Hypothalamus (tissue), 51 donors: ENCODE measurements at places on chromosomes 5 and 9.

- DNase-seq, result no peak
Measured at GRCh38 chr9:15238646-15239045, 68.4 kb downstream of the TTC39B start.

DNA sequence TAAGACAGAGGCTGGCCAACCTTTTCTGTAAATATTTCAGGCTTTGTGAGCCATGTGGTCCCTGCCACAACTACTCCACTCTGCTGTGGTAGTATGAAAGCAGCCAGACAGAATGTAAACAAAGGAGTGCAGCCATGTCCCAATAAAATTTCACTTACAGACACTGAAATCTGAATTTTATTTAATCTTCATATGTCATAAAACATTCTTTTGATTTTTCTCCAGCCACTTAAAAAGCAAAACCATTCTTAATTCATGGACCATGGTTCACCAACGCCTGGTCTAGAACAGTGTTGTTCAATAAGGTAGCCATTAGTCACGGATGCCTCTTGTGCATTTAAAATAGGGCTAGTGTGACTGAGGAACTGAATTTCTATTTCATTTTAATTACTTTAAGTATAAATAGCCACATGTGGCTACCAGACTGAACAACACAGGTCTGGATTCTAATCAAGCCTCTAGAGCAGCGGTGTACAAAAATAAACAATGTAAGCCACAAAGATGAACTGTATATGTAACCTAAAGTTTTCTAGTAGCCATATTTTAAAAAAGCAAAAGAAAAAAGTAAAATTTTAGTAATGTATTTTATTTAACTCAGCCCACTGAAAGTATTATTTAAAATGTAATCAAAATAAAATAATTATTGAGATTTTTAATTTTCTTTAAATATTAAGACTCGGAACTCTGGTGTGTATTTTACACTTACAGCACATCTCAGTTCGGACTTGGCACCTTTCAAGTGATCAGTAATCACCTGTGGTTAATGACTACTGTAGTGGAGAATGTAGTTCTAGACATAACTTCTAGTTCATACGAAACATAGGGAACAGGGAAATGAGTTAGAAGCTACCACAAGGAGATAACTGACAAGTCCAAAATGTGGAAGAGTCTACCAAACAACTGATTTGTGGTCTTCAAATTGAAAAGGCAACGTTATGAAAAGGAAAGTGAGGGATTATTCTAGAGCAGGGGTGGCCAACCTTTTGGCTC lies 14.3 kb downstream of the GEMIN5 start:
- DNase-seq, result no peak

DNA sequence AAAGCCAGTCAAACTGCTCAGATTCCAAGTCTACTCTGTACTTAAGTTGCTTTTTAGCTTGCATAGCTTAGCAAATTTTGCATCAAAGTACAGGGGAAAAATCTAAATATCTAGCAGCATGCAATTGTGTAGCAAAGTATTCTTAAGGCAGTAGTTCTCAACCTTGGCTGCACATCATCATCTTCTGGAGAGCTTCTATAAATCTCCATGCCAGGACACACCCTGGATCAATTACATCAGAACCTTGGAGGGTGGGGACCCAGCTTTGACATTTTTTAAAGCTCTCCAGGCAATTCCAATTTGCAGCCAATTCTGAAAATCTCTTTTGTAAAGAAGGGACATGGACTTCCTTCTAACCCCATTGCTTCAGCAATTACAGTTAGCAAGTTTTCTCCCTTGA lies 187.5 kb downstream of the SNCAIP start:
- DNase-seq, result no peak

DNA sequence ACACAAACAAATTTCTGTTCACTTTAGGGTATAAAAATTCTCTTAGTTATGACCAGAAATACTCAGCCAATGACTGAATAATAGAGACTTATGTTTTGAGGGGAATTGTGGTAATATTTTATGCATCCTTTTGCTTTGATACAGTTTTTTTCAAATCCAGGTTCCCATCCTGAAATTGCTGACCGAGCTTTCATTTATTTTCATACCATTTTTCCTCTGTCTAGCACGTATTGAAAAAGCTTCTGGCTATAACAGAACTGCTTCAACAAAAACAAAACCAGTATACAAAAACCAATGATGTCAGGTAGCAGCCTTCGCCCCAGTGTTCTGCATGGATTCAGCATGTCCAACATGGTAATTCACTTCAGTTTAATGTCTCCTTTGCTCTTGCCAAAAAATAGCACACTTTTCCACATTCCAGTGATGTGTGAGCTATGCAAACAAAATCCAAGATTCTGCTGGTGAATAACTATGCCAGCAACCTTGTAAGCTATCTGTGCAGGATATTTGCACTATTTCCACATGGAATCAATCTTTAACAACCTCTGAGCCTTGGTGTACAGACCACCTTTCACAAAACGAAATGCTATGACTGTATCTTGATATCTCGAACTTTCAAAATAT lies 22.0 kb downstream of the CCNH start:
- no peak for DNase-seq

DNA sequence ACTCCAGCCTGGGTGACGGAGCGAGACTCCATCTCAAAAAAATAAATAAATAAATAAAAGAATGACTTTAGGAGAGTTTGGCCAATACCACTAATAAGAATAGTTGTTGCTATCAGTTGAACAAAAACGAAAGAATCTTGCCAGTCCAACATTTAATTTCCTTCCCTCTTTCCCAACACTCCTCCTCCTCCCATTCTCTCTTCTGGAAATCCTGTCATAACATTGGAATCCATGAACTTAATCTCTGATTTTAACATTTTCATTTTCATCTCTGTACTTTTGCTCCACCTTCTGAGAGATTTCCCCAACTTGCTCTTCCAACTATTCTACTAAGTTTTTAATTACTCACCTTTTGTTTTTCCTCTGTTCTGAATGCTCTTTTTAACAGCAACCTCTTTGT lies 42.8 kb upstream of the CDK20 start:
- DNase-seq, result no peak
